Jurkat, Clone E6-1 (cell line): ENCODE measurements at places on chromosomes 5 and 9.

GRCh38 chr9:126336736-126337325 is 10.2 kb downstream of the MVB12B start:
- no peak for DNase-seq

GRCh38 chr5:124124711-124125229 is 612.8 kb downstream of the CSNK1G3 start:
- DNase-seq: no peak

DNA sequence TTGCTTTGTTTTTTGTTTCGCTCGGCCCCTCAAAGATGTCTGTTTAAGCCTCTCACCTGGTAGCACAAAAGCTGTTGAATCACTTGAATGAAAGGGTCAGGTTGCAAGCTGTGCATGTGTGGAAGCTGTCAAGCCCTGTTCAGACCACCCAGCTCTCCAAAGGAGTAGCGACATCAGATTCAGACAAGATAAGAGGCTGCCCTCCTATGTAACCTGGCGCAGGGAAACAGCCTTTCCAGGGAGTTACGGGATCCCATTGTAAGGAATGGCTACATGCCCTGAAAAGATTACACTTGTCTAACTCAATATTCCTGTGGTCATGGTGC is 2.9 kb downstream of the FREM1 start:
- no peak for DNase-seq

DNA sequence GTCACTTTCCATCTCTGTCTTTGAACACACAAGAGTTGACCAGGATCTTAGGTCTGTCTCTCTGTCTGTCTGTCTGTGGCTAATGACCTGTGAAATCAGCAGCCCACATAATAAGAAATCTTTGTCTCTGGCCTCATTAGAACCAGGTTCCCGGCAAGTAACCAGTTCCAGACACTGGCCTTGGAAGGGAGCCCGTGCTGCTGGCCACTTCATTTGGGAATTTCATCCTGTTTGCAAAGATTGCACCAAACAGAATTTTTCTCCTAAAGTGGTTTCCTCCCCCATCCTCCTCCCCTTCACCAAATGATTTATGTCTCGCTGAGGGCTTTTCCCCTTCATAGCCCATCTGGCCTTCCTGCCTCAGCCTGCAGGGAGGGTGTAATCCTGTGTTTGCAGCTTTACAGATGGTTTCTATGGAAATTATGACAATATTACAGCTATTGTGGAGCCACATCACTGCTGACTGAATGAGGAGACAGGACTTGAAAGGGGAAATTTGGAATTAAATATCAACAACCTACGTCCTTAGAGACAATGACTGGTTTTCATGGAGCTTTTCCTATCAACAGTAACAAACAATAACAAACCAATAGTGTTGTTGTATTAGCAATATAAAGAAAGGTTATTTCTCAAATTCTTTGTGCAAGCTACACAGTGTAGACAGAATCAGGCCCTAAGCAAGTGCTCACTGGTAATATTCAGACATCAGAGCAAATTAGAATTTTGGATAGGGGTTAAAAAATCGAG is 25.7 kb downstream of the DPYSL3 start:
- DNase-seq: no peak

DNA sequence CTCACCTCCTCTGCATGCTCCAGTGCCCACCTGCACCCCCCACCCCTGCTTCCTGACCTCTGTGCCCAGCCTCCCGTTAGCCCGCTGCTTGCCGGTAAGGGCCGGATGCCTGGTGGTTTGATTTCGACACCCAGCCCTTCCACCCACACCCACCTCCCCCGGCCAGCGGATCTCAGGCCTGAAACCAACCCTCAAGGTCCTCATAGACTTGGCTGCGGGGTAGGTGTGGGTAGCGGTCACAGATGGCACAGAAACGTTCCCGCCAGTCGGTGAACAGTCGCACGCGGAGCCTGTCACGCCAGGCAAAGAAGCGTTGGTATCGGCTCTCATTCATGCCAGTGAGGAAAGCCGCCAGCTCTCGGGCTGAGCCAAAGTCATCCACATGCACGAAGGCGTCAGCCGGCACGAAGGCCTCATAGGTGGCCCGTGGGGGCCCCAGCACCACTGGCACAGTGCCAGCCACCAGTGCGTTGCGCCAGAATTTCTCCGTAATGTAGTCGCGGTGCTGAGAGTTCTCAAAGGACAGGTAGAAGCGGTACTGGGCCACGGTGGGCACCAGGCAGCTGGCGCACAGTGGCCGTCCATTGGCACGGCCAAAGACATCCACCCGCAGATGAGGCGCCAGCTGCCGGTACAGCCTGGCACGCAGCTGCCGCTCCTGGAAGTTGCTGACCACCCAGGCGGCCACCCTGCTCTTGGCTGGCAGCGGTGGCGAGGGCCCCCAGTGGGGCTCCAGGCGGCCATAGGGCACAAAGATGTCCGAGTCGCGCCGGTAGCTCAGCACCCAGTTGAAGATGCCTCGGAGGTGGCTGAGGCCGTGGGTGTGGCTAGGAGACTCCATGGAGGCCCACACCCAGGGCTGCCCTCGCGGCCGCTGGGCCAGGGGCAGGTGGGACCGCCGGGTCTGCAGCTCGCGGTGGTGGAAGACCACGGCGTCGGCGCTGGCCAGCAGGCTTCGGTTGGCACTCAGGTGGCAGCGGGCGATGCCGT is 1.1 kb downstream of the FUT7 start:
- DNase-seq: no peak

DNA sequence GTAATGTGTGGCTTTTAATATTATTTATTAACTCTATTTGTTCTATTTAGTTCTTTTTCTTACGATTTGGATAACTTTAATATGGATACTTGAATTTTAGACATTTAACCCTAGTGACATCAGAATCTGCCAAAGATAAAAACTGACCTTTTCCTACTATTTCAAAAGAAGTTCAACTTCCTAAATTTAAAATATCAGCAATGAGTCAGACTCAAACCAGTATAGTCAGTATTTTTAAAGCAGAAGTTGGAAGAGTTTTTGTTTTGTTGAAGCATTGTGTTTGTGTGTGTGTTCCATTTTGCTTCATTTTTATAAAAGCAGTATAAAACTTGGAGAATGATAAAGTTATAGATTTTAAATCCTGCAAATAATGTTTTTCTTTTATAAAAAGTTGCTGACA is 251.8 kb upstream of the RASA1 start:
- DNase-seq: no peak

GRCh38 chr5:69493396-69494133 is 975 bp downstream of the OCLN start:
- DNase-seq: no peak
